Foreskin keratinocyte (primary cell): ENCODE measurements at places on chromosomes 5 and 9.

DNA sequence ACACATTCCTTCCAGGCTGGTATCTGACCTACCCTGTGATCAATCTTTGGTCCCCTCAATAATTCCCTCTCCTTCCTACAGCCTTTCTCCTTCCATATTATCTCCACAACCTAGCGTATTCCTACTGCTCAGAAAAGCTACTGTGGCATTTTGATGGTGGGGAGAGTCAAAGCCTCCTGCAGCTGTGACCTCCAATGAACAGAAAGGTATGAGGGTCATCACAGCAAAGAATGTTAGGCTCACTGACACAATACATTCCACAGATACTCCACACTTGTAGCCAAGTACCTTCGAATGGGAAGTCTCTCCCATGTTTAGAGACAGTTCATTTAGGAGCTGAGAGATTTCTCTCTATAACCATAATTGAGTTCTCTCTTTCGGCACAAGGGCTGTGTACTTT, 5.9 kb downstream of the FBN2 start:
- no peak for DNase-seq

GRCh38 chr5:74285675-74286280, 354.8 kb downstream of the ENC1 start:
- DNase-seq: no peak

GRCh38 chr9:23739753-23740152, 86.3 kb downstream of the ELAVL2 start:
- no peak for DNase-seq

- DNase-seq: no peak
Observed at GRCh38 chr5:73823508-73823925, 197.5 kb downstream of the ARHGEF28 start.

DNA sequence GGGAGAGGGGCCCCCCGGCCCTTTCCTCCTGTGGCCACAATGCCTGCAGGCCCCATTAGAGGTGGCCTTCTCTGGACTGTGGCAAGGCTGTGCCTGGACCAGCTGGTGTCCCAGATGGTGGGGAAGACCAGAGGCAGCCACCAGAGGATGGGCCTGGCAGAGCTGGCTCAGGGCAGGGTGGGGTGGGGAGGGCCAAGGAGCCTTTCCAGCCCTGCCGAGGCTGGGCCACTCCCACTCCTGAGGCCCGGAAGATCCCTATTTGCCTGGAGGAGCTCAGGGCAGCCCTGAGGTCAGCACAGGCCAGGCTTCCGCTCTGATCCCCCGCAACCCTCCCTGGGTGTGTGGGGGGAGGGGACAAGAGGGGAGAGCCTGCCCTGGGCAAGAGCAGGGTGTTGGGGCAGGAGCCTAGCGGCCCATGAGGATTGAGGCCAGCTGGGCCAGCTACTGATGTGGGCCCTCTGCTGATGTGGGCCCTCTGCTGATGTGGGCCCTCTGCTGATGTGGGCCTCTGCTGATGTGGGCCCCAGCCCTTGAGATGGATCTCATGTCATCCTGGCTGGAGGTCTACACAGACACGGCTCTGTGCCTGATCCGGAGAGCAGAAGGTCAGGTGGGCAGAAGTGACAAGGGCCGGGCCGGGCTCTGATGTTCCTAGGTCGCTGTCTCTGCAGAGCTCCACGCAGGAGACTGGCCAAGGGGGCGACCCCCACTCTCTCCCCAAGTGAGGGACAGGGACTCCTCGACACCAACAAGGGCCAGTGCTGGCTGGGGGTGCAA, 6.0 kb downstream of the MRPS2 start:
- no peak for DNase-seq
